ENCODE measurements at places on chromosomes 4 and X.

- DNase-seq, result no peak
Observed at GRCh38 chr4:9906996-9907395, 114.3 kb downstream of the SLC2A9 start.

GRCh38 chr4:5982156-5982973 is 35.9 kb downstream of the C4orf50 start:
- no peak for DNase-seq

DNA sequence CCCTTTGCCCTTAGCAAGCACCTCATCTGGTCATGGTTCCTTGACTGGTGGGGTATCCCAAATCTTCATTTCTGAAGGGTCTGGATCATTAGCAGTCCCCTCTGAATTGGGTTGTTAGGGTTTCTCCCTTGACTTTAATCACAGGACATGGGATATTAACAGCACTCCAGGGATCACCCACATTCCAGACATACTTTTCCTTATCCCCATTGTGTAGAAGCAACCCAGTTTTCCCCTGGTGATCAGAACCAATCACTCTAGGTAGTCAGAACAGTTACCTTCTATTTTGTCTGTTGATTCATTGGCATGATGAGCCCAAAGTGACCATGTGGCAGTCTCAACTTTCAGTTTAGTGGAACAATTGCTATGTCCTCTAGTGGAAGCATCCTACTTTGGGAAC is 29.1 kb upstream of the GRSF1 start:
- DNase-seq, result no peak

DNA sequence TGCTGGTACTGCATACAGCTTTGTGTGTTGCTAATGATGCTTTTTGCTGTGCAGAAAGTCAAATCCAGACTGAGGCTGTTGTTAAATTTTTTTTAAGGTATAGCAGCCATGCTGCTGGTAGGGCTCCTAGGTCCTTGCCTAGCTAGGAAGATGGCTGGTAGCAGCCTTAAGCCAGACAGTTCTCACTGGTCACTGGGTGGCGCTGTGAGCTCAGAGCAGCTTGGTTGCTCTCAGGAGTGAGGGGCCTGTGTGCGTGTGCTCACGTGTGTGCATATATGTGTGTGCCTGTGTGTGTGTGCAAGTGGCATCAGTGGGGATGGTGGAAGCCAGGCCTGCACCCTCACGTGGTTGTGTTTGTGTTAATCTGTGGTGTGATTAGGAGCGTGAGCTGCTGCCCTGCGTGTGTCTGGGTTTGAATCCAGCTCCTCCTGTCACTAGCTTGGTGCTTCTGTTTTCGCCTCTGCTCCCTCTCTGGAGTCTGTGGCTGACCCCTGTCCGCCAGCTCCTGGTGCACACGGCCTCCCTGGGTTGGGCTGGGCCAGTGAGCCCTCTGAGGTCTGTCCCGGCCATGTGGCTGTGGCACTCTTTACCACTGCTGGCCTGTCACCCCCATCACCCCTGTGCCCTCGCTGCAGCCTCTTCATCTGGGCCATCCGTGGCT is 46.1 kb downstream of the SORCS2 start:
- DNase-seq, result no peak

DNA sequence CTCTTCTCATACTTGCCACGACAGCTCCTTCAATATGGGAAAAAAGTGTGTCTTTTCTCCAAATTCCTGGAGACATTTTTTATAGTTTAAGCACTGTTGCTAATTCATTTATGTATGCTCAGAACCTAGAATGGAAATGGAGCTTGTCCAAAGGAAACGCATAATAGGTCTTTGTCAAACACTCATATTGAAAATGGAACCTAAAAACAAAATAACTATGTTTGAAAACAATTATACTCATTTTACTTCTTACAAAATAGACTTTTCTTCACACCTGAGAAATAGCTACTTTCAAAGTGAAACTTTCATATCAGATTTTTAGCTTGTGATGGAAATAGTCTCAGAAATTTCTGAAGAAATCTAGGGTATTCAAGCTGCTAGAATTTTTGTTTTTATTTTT is 529.7 kb upstream of the BOD1L1 start:
- no peak for DNase-seq

DNA sequence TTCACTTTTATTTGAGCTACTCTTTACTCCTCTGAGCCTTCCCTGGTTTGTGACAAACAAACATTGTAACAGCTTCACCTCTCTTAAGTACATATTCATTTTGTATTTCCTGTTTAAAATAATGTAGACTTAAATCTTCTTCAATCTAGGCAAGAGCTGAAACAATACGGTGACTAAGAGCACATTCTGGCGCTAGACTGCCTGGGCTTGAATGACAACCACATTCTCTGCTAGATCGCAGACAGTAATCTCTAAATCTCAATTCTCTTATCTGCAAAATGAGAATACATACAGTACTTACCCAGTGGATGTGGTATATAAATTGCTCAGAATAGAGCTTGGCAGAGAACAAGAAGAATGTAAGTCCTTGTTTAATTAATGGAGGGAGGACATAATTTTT is 144.8 kb downstream of the ARAP2 start:
- no peak for DNase-seq

DNA sequence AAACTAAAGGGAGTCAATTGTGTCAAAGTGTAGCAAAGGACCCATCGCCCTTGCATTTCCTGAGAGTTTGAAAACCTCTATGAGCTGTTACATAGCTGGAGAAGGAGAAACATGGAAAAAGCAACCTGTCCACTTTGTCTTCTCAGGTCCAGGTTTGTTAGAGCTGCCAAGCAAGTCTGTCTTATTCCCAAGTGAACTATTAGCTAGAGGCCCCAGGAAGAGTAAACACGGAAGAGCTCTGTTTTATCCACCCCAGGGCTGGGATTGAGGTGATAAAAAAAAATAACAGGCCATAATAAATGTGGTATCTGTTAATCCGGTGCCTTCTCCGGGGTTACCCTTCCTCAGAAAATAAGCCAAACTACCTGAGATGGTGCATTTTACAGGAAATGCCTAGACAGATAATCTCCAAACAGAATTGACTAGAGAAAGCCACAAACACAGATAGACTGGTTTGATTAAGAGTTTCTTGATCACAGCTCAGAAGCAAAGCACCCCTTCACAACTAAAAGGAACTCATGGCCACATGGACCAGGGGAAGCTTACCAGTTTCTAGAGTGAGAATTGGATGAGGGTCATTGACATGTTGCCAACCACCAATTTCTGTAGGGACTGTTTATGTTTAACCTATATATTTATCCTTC is 35.9 kb upstream of the RELL1 start:
- DNase-seq, result no peak

- DNase-seq, result no peak
Observed at GRCh38 chr4:112818594-112818965, 181.6 kb downstream of the LARP7 start.

GRCh38 chr4:123827511-123827910 is 430.9 kb downstream of the SPRY1 start:
- DNase-seq, result no peak

DNA sequence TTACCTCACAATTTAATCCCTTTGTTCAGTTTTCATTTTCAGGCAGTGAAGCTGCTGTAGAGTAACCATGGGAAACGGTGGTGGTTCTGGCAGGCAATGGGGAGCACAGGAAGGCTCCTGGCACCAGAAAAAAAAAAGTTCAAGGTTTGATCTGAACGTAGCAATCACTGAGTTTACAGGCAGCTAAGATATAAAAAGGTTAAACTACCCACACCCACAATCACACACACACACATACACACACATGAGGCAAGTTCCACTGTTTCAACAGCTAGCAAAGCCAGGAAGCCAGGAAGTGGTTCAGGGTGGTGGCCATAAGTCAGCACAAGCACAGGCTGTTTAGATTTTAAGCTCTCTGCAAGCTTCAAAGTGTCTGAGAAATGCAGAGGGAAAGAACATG is at the start of gene SULT1B1:
TSS of gene SULT1B1 (minus strand) at position 166 of the 400 bp plus-strand sequence. CDS start 5,403 bp downstream, outside the sequence.
- no peak for DNase-seq

DNA sequence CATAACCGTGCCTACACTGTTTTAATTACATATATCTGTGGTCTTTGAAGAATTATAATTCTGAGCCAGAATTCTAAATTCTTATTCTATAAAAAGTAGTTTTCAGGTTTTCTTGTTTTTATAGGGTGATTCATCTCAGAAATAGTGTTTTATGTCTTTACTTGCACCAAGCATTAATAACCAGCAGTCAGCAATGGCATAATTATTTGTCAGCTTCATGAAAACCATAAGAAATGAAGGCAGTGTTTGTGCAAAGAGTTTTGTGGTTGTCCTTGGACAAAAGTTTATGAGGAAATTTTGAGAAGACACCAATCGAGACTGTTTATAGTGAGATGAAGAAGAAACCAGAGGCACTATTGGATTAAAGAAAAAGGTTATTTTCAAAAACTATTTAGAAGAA is 37.2 kb downstream of the EDNRA start:
- DNase-seq, result no peak

Data from NCI-H187 (cell line).